ENCODE measurements at places on chromosomes 5 and 9.
A peak's percentile ranks its signal among the peaks of the same experiment; 100 is the strongest.

DNA sequence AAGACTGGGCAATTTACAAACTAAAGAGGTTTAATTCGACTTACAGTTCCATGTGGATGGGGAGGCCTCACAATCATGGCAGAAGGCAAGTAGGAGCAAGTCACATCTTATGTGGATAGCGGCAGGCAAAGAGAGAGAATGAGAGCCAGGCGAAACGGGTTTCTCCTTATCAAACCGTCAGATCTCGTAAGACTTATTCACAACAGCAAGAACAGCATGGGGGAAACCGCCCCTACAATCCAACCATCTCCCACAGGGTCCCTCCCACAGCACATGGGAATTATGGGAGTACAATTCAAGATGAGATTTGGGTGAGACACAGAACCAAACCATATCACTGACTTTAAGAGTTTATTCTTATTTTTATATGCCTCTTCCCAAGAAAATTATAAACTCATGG is 60.3 kb downstream of the RFK start:
- no peak for DNase-seq

GRCh38 chr5:124659798-124660197 is 86.6 kb downstream of the ZNF608 start:
- DNase-seq = no peak

DNA sequence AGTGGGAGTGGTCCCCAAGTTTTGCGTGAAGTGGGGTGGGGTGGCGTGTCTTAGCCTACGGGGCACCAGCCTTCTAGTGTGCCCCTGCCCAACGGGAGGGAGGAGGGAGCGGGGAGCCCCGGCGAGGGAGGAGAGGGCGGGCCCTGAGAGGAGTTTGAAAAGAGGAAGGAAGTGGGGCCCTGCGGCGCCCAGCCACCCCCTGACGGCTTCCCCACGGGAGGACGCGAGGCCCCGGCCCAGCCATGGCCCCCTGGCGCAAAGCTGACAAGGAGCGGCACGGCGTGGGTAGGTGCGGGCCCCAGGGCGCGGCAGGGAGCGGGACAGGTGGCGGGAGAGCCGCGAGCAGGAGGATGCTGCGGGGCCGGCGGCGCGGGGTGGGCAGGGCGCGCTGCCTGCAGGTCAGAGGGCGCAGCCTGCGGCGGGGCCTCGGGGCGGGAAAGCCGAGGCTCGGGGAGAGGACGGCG is at the start of gene DOCK2:
Gene DOCK2, plus strand, starts transcription at position 191 of the 464 bp plus-strand sequence. Its CDS starts 52 bp downstream, at position 243.
- DNase-seq = peak; percentile 72

GRCh38 chr5:113150221-113150620 is 173.6 kb downstream of the DCP2 start:
- no peak for DNase-seq

- DNase-seq = no peak
These were observed 41.9 kb upstream of the TESK1 start for GRCh38 chr9:35562895-35563780.

Measured in GM19239 (cell line).